ENCODE measurements at places on chromosomes 7 and 10.

- DNase-seq: peak; percentile 35
These were observed 30.9 kb upstream of the KMT2E start for GRCh38 chr7:104983076-104983577.

GRCh38 chr7:109834851-109835250 lies 1256.1 kb upstream of the LRRN3 start:
- DNase-seq: no peak

DNA sequence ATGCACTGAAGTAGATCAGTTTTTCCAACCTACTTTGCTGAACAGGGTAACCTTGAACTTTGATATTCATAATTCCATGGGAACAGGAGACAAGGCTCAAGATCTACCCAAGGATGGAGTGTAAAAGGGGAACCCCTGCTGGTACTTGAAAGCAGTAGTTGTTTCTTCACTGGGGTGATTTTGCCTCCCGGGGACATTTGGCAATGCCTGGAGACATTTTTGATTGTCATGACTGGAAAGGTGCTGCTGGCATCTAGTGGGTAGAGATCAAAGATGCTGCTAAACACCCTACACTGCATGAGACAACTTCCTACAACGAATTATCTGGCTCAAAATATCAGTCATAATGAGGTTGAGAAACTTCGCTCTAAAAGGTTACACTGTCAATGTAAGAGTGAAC lies 214.8 kb upstream of the CTBP2 start:
- no peak for DNase-seq

DNA sequence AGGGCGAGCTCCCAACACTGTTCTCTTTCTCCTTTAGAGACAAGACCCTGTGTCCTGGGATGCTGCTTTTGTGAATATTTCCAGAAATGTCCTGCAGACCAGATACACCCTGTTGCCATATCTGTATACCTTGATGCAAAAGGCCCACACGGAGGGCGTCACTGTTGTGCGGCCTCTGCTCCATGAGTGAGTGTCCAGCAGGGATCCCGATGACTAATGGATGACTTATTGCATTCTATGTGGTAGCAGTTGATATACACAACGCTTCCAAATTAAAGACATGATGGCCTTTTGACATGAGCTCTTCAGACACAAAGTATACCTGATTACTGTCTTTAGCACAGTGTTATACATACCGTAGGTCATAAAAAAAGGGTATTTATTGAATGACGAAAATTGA lies 45.0 kb upstream of the MGAM2 start:
- DNase-seq: no peak

GRCh38 chr10:123087786-123088185 lies 48.0 kb upstream of the HMX3 start:
- no peak for DNase-seq

GRCh38 chr7:50556247-50556991 lies 8.8 kb downstream of the DDC start:
- DNase-seq: peak; percentile 24

DNA sequence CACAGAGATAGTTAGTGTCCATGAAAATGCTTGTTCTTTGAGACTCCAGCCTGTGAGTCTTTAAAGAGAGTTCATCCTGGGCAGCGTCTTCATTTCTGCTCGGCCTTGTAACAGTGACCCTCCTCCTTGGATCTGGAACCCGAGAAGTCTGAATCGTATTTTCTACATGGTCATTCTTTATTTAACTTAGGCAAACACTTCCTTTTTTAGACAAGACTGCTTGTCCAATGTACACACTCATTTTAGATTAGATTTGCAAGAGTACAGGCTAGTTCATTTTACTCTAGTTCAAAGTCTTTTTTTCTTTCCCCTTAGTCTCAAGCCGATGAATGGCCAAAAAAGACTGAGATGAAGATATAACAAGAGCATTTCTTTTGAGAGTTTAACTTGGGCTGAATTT lies 133.5 kb downstream of the CHN2 start:
- DNase-seq: peak; percentile 19

DNA sequence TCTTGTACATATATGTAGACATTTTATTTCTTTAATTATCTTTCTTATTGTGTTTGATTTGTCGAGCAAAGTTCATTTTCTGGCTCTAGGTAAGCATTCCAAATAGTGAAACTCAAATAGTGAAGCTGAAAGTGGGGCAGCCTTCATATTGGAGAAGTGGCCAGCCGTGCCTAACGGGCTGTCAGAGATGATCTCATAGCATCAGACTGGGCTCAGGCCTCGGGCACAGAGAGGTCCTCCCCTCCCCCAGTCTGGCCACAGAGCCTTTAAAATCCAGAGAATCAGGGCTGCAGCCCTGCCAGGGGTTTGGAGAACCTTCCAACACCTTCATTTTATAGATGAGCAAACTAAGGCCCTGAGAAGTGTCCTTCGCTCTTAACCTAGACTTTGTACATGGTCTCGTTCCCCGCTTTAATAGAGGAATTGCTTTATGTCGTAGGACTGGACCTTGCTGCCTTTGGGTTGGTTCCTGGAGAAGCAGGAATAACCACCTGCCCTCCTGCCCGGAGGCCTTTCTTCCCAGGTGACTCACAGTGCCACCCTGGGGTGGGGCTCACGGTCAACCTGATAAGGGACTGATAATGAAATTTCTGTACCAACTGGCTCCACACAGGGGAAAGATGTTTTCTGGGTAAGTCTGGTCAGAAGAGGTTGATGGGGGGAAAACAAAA lies 7.3 kb downstream of the TSPAN15 start:
- no peak for DNase-seq

DNA sequence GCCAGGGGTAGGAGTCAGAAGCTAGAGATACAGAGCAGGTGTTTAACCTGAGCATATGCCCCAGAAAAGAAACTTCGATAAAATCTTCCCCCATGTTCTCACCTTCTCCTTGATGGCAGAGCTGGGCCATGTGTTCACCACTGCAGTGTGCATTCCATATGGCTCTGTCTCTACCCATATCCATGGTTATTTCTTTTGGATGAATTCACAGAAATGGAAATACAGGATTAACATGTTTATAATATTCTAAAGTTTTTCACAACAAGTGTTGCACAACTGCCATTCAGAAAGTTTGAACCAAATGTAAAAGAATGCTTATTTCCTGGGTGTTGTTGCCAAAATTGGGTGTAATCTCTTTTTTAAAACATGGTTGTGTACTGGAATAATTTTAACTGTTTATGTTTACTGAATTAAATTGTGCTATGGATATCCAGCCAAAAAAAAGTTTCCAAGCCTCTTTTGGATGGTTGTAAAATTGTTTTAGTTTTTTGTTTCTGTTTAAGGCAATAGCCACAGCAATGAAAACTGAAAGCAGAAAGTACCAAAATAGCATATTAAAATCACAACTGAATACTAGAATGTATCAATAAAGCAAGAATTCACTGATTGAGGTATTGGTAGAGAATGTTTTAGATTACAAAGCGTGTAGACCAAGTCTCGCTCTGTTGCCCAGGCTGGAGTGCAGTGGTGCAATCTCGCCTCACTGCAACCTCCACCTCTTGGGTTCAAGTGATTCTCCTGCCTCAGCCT lies 19.9 kb upstream of the CCNY start:
- DNase-seq: no peak

- DNase-seq: no peak
These were observed 48.6 kb upstream of the SKAP2 start for GRCh38 chr7:26912933-26913536.

GRCh38 chr10:16828114-16828568 lies 10.9 kb upstream of the RSU1 start:
- DNase-seq: peak; percentile 78

DNA sequence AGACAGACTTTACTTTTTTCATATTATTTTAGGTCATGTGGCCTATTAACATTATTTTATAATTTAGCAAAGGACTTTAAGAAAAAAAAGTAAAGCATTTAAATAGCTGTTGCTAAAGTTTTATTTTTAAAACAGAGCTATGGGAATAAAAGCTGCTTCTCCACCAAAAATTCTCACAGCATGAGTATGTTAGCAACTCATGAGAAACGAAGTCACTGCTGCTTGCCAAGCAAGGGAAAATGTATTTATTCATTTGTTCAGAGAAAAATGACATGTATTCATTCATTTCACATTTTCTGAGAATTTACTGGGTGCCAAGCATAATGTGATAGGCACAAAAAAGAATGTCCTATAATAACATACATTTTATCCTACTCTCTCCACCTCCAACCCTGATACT lies 5.1 kb downstream of the LRRC72 start:
- DNase-seq: no peak

DNA sequence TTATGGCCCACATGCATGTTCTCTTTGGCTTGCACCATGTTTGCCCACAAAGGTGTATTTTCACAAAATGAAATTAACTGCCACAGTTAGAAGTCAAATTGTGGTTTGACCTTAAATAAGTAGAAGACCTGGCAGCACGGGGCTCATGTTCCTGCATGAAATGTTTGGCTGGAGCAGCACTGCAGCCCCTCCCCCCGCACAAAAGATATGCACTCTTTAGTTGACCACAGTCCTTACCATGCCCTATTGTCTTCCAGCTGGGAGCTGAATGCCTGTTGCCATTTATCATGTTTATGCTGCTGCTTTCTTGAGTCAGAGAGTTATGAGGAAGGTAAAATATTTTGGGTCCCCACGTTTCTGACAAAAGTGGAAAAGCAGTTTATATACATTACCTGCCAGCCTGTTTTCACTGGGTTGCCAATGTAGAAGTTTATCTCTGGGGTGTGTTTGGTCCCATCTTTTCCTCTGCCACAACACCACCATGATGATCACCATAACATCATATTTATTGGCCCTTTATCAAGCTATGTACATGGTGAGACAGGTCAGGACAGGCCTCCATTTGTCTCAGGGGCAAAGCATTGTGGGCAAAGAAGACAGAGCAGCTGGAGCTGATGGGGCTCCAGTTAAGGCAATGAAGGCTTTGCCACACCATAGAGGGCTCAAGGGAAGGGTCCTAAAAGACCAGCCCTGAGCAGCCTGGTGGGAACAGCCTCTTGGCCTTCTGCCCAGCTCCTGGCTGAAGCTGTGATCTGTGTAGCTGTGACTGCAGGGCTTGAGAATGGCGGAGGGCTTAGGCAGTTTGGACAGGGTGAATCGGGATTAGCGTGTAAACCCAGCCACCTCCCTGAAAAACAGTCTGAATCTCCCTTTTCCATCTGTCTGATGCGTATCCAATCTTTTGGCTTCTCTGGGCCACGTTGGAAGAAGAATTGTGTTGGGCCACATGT lies 5.4 kb downstream of the PRF1 start:
- no peak for DNase-seq

- DNase-seq: peak; percentile 27
These were observed 138.0 kb upstream of the MTPN start for GRCh38 chr7:136114966-136115762.

DNA sequence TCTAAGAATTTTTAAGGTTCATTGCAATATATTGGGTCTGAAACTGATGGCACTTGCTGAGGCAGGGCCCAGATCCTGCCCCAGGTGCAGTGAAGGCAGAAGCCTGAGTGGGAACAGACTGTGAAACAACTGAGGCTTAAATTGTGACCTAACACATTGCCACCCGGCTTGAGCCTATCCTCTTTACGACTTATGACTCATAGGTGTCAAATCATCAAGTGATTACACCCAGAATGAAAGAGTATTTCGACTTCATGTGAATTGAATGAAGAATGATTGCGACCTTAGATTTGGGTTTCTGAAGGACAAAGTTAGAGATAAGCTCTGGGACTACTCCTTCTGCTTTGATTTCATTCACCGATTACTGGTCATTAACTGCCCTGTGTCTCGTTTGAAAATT lies 200.9 kb downstream of the CREB5 start:
- DNase-seq: no peak

- no peak for DNase-seq
These were observed 1.3 kb downstream of the ZNF503 start for GRCh38 chr10:75400163-75400770.

- DNase-seq: no peak
These were observed 29.8 kb downstream of the FAM20C start for GRCh38 chr7:221978-222715.

GRCh38 chr10:26586211-26586610 lies 111.3 kb upstream of the PDSS1 start:
- no peak for DNase-seq

DNA sequence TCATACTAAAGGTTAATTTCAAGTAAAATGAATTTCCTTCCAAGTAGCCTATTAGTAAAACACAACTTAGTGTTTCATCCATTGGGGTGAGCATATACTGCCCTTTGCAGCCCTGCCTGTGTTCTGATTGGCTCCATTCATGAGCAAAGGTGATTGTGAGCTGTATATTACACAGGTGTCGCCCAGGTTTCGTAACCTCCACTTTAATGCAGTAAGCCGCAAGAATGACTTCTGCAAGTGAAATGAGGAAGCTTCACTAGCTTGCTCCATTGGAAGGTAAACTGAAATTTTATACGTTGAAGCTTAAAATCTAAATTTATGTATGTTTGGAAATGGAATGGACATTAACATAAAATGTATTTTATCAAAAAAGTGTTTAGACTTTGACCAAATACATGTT lies 24.4 kb downstream of the MTURN start:
- DNase-seq: no peak

DNA sequence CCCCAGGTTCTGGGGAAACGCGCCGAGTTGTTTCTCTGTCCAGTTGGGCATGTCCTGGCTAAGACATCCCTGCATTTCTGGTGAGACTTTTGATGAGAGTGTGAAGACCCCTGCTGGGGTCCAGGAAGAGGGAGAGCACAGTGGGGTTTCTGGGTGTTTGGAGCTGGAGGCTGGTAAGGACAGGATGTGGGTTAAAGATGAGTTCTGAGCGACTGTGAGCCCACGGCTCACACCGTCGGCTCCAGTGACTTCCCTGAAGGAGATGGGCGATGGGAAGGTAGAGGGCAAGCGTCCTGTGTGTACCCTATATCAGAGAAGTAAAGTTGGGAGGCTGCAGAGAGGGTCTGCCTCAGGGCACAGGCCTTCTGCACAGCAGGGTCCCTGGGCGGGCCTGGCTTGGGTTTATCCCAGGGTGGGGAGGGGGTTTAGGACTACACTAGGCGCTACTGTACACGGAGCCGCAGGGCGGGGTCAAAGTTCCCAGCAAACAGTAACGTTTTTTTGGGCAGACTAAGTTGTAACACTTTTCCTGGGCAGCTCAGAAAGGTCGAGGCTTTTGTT lies 3.6 kb downstream of the EMX2 start:
- no peak for DNase-seq

- no peak for DNase-seq
These were observed 15.7 kb downstream of the KDM7A start for GRCh38 chr7:140161047-140161446.
